Muscle of back (tissue), 13 donors: ENCODE measurements at places on chromosomes 16 and 17. TPM values are rescaled to one million over a fixed set of nuclear protein-coding genes. Genes with fewer than 3 reads are reported as not detected.

DNA sequence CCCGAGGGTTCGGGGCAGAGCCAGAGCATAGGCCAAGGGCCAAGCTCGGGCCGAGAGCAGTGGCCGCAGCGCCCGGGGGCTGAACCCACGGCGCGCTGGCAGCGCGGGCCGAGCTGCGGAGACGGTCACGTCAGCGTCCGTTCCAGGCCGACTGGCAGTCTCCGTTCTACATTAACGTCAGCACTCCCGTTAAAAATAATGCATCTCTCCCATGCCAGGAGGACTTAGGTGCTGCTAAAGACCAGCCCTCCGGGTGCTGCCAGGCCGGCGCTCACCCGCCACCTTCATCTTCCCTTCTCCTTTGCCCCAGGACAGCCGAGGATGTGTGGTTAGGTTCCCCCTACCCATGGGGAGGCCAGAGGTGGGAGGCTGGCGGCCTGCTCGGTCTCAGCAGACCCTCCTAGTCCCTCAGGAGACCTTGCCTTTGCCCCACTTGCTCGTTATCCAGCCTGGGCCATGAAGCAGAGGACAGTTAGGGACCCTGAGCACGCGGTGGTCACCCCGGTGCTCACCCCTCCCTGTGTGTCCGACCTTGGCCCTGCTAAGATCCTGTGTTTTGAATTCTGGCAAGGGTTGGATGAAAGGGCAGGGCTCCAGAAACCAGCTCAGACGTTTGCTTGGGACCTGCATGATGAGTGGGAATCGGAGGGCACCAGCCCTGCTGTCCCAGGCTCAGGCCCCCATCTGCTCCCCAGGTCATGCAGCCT lies 572 bp downstream of the MPG start:
- DNase-seq = no peak

- no peak for DNase-seq
Observed at GRCh38 chr16:77556201-77556873, 121.5 kb upstream of the ADAMTS18 start.

The CRYM gene
- polyA plus RNA-seq = 0.11 TPM

- no peak for DNase-seq
Observed at GRCh38 chr16:17463335-17463734, 7.4 kb downstream of the XYLT1 start.

- no peak for DNase-seq
Observed at GRCh38 chr17:47651704-47652103, 2.0 kb downstream of the KPNB1 start.

DNA sequence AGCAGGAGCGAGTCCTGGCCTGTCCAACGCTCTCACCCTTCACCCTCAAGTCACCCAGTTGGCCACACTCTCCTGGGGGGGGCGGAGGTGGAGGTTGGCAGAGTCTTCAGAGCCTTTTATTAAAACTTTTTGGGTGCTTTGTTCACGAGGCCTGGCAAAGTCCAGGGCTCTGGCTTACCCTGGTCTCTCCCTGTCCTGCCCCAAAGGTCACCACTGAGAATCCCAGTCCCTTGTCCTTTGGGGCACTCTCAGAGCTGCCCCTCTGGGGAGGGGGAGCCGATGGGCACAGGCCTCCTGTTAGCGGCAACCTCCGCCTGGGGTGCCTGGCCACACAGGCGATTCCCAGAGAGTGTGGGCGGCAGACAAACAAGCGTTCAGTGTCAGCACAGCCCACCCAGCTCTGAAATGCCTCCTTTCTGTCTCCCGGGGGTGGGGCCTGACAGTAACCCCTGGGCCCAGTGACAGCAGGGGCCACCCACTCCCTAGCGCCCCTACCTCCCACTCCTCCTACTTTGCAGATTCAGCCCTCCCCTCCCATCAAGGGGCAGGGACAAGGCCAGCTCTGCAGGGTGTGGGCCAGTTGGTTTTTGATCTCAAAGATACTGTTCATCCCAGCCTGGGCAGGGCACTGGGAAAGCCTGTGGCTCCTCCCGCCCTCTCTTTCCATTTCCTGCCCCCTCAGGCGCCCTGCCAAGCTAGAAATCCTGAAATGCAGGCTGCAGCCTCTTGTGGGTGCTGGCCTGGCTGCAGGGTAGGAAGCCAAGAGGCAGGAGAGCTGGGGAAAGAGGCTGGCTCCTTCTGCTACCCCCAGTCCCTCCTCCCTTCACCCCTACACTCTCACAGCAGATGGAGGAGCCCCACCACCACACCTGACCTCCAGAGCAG lies 36.6 kb upstream of the EMP2 start:
- DNase-seq = peak; percentile 55

The CMTM2 gene
- polyA plus RNA-seq = 0.79 TPM

DNA sequence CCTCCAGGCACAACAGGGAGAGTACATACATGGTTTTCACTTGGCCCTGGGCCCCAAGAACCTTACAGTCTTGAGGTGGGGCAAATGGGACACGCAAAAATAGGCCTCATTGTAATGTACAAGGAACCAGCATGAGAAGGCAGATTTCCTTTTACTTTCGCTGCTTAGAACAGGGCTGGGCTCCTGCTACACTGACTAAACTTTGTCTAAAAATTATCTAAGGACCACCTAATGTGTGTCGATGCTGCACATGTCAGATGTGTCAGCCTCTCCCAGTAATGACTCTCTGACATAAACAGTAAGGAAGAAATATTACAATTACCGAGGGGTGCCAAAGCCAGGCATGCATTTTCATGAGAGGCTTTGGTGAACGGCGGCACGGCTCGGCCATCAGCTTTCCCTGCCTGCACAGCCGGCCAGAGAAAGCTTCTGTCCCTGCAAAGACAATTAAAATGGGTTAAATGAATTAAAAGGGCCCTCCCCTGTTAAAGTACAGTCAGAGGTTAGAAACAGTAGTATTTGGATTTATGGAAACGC lies 224.2 kb upstream of the IRX3 start:
- no peak for DNase-seq

GRCh38 chr17:48071654-48072053 lies 23.5 kb downstream of the NFE2L1 start:
- DNase-seq = no peak

The OTOP2 gene
- polyA plus RNA-seq = not detected

The MAP2K6 gene
- 16.1 TPM for polyA plus RNA-seq

The LDHD gene
- polyA plus RNA-seq = 1.2 TPM

The TMIGD1 gene
- not detected for polyA plus RNA-seq

The FBXW10B gene
- polyA plus RNA-seq = 0.84 TPM

DNA sequence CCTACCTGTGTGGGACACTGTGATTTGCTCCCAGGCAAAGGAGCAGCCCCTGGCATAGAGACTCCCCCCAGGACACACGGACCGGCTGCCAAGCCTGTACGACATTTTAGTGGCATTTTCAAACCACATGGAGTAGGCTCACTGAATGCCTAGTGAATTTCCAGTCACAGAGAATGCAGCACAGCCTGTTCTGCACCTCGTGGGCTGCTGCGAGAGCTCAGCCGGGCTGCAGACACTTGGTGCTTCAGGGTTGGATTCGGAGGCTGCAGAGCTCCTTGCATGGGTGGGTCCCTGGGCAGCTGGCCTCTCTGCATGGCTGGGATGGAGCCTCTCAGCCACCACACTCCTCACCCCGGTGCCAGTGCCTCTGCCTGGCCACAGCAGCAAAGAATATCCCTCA lies 51.2 kb upstream of the HNF1B start:
- DNase-seq = no peak

The RBFOX1 gene
- 62.0 TPM for polyA plus RNA-seq

DNA sequence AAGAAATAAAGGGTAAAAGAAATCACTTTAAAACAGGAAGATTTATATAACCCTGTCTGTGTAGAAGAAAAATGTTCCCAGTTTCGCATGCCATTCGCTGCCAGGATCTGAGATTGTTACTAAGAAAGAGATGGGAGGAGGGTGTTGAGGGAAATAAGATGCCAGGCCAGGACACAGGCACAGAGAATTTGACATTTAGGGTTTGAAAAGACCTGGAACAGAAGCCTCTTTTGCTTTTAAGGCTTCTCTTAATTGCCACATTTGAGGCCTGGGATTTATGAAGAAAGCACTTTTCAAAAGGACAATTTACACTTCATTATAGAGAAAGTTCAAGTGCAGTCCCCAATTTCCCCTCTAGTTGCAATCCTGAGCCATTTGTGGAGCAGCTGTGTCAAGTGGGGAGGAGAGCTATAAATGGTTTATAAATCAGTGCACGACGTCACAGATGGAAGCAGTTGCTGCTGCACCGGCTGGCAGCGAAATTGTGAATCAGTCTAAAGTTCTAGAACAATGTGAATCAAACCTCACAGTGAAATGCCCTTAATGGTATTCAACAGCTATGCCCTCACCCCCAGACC lies 26.5 kb upstream of the C16orf87 start:
- DNase-seq = peak; percentile 61

- DNase-seq = no peak
Observed at GRCh38 chr17:27558842-27559505, 72.0 kb upstream of the LGALS9 start.

DNA sequence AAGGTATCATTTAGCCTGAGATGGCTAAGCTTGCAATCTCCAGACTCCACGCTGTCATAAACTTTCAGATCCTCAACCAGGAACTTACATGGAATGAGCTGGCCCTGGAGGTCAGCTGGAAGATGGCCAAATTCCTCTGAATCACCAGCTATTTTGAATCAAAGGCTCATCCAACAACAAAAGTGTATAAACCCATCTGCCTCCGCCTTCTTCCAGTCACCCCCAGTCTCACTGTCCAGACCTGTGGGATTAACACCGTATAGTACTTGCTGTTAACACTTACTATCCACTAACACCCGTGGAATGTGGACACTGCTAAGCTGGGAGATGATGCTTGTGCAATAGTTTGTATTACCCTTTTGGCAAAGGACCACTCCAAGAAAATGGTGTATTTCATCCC lies 1.9 kb upstream of the LCMT1 start:
- DNase-seq = peak; percentile 82

- DNase-seq = no peak
Observed at GRCh38 chr16:66434619-66435430, 7.7 kb downstream of the BEAN1 start.

- peak; percentile 54 for DNase-seq
Observed at GRCh38 chr16:75495076-75495674, at the start of gene CHST6. TSS of gene CHST6 (minus strand) at chr16:75495441. CDS start at chr16:75479828, 15,613 bp downstream.

The OR1F1 gene
- polyA plus RNA-seq = not detected

DNA sequence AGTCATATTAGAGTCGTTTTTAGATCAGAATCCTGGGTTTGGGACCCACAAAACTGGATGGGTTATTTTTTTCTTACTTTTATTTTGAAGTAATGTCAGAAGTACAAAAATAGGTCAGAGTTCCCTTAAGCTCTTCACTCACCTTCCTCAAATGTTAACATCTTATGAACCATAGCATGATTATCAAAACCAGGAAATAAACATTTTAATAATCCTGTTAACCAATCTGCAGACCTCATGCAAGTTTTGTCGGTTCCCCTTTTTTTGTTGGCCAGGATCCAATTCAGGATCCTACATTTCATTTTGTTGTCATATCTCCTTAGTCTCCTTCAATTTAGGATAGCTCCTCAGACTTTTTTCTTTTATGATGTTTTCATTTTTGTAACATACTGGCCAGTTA lies 162.0 kb downstream of the CHD9 start:
- no peak for DNase-seq

- DNase-seq = peak; percentile 96
Observed at GRCh38 chr17:41777574-41778188, 8.8 kb downstream of the JUP start.

DNA sequence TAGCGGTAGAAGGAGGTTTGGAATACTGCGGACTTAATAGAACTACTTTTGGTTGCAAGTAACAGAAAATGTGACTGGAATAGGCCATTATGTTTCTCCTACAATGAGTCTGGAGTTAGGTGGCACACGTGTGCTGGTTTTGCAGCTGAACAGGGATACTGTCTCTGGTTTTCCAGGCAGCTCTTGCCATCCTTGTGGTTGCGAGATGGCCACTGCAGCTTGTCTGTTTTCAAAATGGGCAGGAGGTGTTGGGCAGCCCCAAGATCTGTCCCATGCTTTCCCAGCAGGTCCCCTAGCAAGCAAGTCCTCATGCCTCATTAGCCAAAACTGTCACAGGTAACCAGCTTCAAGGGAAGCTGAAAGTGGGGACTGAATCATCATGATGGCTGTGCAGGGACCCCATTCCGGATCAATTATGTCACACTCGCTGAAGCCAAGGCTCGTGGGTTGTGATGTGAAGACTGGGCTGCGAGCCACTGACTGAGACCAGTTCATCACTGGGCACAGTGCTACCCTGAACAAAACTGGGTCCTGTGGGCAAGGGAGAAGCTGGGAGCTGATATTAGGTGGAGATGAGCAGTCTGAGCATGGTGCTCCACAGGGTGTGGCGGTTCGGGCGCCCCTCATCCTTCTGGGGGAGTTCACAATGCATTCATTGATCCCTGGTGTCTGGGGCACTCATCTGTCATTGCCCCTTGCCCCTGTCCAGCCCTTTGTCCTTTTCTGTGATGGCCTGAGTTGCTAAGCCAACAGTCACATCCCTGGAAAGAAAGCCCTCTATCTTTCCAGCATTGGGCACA lies 82.1 kb downstream of the KSR1 start:
- DNase-seq = no peak

- no peak for DNase-seq
Observed at GRCh38 chr16:77599793-77600415, 122.4 kb upstream of the NUDT7 start.

The TBC1D3B gene
- 9.0 TPM for polyA plus RNA-seq

The CPPED1 gene
- polyA plus RNA-seq = 7.8 TPM

- no peak for DNase-seq
Observed at GRCh38 chr16:54197758-54198157, 88.8 kb downstream of the IRX3 start.

The HS3ST3B1 gene
- 4.5 TPM for polyA plus RNA-seq
